H4 (cell line): ENCODE measurements at places on chromosomes 3 and 15. TPM values are rescaled to one million over a fixed set of nuclear protein-coding genes. Genes with fewer than 3 reads are reported as not detected.
A peak's percentile ranks its signal among the peaks of the same experiment; 100 is the strongest.

DNA sequence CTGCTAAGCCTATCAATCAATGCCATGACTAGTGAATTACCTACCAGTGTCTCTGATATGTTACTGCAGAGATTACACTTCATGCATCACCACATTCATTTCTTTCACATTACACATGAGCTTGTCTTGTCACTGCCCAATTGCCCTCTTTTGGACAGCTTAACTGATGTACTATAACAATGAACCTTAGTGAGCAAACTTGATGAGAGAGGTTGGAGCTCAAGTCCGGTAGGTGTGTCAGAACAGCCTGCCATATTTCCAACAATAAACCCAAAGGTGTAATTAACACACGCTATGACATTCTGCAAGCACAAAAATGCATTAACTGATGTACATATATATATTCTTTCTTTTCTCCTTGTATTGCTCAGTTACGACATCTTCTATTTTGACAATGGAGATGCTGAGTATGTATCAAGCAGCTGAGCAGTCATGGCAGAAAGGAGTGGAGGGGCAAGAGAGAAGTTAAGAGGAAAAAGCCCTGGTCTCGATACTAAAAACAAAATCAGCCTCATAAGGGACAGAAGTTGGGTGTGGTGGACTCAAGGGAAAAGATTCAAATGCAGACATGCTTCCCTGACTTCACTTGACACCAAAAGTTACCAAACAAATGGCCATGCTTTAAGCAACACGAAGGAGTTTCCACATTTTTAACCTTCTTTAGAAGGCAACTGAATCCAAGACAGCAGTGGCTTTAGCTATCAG, 538.2 kb downstream of the FOXP1 start:
- no peak for DNase-seq

- no peak for DNase-seq
Observed at GRCh38 chr3:33803894-33804526, 5.6 kb downstream of the PDCD6IP start.

DNA sequence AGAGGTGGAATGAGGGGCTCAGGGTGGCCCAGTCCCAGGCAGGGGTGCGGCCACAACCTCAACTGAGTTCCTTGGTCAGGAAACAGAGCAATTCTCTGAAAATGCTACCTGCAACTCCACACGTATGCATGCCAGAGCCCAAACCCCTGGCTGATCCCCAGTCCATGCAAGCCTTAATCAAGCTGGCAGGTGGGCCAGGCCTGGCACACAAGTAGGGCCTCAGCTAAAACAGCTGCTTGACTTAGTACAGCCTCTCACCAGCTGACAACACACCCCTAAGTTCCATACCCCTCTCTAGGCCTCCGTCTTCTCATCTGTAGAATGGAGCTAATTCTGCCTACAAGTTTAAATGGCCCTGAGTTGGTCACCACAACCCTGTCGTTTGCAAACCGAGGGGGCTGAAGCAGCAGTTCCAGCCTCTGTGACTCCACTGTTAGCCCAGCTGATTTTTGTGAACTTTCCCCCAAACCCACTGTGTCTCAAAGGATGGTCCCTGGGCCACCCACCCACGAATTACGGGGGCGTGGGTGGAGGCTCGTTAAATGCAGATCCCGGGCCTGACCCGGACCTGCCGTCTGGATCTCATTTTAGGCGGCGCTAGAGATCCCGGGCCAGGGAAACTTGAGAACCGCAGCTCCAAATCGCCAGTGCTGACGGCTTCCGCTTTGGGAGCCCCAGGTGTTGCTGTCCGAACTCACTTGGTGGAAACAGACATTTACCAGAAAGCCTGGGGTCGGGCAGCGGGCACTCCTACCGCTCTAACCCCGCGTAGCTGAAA, 927 bp downstream of the CHDH start:
- DNase-seq, result no peak

GRCh38 chr3:62319570-62320243, 53.6 kb downstream of the FEZF2 start:
- no peak for DNase-seq

DNA sequence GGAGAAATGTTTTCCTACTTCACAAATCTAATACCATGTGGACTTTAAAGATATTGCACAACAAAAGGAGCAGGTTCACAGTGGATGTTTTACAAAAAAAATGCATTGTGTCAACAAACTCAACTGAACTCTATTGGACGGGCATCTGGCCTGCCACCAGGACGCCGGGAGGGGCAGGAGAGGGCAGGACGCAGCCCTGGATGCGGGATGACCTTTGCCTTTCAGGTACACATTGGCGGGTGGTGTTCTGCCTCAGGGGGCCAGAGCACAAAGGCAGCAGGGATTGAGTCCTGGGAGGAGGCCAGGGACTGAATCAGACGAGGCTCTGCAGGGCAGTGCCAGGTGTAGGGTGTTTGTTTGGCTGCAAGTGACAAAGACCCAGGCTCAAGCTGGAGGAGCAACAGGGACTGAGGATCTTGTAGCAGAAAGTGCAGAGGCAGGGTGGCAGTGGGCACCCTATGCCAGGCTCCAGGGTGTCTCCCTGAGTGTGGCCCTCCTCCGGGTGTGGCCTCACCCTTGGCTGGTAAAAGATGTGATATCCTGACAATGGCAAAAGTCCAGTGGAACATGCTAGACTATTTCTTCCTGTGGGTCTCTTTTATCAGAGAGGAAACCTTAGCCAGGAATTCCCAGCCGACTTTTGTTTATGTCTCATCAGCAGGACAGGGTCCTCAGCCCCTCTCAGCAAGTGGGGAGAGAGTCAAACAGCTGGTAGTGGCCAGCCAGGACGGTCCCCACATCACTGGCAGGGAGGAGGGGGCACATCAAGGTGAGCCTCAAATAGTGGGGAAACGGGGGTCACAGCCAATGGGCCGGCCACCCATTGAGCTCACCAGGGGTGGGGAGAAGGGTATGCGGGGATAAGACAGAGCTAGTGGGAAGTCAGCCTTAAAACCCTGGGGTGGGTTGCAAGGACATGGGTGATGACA, 29.7 kb upstream of the KLF13 start:
- peak; percentile 35 for DNase-seq

DNA sequence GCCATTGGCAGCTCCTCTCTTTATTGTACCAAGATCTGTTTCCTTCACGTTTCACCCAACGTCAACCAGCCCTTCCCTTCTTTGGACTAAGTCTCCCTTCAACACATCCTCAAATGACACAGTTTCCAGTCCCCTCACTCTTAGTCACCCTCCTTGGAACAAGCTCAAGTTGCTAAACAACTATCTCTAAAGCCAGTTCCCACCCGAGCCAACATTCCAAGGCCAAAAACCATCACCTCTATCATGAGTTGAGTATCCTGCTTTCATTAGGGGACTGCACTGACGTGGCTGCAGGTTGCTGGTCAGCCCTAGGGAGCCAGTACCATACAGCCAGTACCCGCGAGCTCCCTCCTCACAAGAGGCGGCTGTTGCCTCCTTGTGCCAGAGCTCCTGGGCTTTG, 73.8 kb downstream of the LIPC start:
- no peak for DNase-seq

GRCh38 chr3:138941259-138941885, 5.6 kb downstream of the FOXL2 start:
- peak; percentile 40 for DNase-seq

GRCh38 chr3:54857343-54857742, 70.5 kb downstream of the LRTM1 start:
- peak; percentile 27 for DNase-seq

- no peak for DNase-seq
Observed at GRCh38 chr3:13064159-13064868, 8.9 kb downstream of the IQSEC1 start.

GRCh38 chr3:151299006-151299405, 17.6 kb downstream of the GPR87 start:
- DNase-seq, result no peak

DNA sequence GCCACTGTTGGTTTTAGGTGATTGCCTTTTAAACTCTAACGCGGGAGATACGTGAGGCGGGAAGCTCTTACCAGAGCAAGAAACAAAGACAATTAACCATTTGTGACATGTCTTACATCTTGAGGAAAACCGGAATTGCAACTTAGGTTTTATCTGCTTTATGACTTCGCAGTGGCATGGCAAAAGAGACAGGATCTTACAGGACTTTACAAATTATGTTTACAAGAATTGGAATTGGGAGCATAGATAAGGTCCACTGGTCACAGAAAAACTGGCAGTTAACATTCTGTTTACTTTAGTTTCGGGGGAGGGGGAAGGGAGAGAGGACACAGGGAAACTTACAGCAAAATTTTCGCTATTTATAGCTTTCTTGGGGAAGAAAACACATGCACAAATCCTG, 1119.6 kb downstream of the ZPLD1 start:
- DNase-seq, result no peak

DNA sequence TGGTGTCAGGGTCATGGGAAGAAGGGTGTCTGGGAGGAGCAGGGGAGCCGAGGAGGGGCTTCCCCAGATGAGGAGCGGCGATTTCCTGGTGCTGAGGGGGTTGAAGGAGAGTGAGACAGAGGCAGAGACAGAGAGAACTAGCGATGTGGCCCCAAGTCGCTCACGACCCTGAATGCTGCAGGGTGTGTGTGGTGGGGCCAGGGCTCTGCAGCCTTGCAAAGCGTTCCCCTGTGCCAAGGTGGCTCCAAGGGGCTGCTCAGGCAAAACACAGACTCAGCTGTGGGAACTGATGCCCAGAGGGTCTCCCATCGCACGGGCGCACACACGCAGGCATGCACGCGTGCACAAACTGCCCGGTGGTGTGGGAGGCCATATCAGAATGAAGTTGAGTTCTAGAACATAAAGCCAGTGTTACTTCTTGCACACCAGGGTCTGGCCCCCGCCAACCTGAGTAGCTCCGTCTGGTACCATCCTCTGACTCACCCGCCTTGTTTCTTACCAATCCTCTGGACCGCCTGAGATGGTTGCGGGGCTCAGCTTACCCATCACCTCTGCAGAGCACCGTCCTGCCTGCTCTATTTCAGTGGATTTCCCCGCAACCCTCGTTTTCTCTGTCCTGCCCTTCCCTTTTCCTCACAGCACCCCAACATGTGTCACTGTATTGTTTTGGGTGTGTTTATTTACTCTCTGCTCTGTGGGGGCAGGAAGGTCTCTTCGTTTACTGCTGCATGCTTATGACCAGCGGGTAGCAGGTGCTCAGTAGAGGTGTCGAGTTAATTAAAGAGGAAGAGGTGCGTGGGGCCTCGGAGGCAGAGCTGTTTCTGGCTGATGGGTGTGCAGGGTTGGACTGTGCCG, 4.5 kb downstream of the MELTF start:
- no peak for DNase-seq

Gene AMOTL2
- 21.5 and 23.0 TPM in 2 replicates for total RNA-seq

Gene CASR
- total RNA-seq, result not detected in 2 replicates

Gene CLCN2
- total RNA-seq, result 3.3 and 4.7 TPM in 2 replicates

Gene ANKDD1A
- 0.25 and 1.1 TPM in 2 replicates for total RNA-seq

Gene FEZF2
- total RNA-seq, result not detected in 2 replicates
